GM23338 (cell line): ENCODE measurements at places on chromosomes 7 and 10. TPM values are rescaled to one million over a fixed set of nuclear protein-coding genes. Genes with fewer than 3 reads are reported as not detected.
A peak's percentile ranks its signal among the peaks of the same experiment; 100 is the strongest.

DNA sequence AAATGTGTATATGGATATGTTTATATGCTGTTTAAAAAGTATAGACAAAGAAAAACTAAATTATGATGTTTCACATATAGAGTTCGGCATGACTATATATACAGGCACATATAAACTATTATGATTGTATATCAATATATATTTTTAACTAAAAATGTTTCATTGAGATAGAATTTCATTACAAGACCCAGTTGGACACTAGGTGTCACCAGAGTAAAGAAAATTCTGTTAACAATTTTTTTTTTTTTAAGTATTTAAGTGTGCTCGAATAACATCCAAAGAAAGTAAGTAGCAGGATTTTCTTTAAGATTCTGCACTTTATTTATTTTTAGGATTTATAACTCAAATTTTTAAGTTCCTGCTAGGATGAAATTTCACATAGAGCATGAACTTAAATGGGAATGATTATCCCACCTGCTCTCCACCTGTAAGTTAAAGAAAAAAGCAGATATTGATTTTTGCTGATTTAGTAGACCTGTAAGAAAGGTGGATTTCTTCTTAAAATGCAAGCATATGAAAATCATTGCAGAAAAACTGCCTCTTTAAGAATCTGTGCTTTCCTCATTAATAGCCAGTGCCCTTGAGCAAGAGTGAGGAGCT lies 961.5 kb downstream of the PCDH15 start:
- H3K27ac ChIP-seq = no peak overlapping the region
- H3K4me3 ChIP-seq = no peak overlapping the region
- DNase-seq = peak; percentile 44
- H3K27me3 ChIP-seq = no peaks in the 10 kb centered on the region
- H3K4me1 ChIP-seq = no peaks in the 10 kb centered on the region

- H3K36me3 ChIP-seq = no peaks in the 10 kb centered on the region
- H3K27me3 ChIP-seq = no peaks in the 10 kb centered on the region
- H3K4me3 ChIP-seq = no peak overlapping the region
- no peak overlapping the region for H3K27ac ChIP-seq
Measured at GRCh38 chr7:36982766-36983165, 258.5 kb upstream of the AOAH start.

- H3K27ac ChIP-seq = no peak overlapping the region
- H3K36me3 ChIP-seq = no peaks in the 10 kb centered on the region
- DNase-seq = no peak
- H3K4me1 ChIP-seq = no peaks in the 10 kb centered on the region
- H3K27me3 ChIP-seq = no peaks in the 10 kb centered on the region
- no peak overlapping the region for H3K4me3 ChIP-seq
Measured at GRCh38 chr7:47819607-47819920, 128.7 kb downstream of the PKD1L1 start.

DNA sequence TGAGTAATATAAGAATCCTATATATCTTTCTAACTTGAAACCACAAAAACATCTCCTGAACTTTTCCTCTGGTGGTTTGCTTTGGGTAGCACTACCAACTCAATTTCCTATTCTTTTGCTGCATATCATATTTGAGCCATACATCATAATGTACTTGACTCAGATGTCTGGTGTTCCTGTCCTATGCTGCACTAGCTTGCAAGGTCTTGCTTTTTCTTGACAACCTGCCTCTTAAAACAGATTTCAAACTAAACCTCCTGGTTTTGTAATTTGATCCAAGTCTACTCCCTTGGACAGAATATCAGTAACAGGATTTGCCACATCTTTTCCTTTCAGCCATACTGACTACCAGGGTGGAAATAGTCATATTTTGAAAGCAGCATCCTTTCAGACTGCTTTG lies 520.3 kb upstream of the LRRTM3 start:
- H3K4me1 ChIP-seq = no peaks in the 10 kb centered on the region
- H3K27me3 ChIP-seq = no peaks in the 10 kb centered on the region
- no peaks in the 10 kb centered on the region for H3K36me3 ChIP-seq
- H3K27ac ChIP-seq = no peak overlapping the region
- no peak overlapping the region for H3K4me3 ChIP-seq

GRCh38 chr10:124039483-124040013 lies 53.9 kb downstream of the CHST15 start:
- H3K36me3 ChIP-seq = no peaks in the 10 kb centered on the region
- H3K27me3 ChIP-seq = no peaks in the 10 kb centered on the region
- no peaks in the 10 kb centered on the region for H3K4me1 ChIP-seq
- DNase-seq = no peak

DNA sequence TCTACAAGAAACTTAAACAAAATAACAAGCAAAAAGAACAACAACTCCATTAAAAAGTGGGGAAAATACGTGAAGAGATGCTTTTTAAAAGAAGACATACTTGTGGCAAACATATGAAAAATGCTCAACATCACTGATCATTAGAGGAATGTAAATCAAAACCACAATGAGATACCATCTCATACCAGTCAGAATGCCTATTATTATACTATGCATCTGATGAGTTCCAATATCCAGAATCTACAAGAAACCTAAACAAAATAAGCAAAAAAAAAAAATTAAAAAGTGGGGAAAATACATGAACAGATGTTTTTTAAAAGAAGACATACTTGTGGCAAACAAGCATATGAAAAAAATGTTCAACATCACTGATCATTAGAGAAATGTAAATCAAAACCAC lies 29.6 kb upstream of the AKR1C3 start:
- H3K27ac ChIP-seq = no peak overlapping the region
- no peaks in the 10 kb centered on the region; the same call in 1 of the 2 replicates for H3K36me3 ChIP-seq
- no peaks in the 10 kb centered on the region for H3K27me3 ChIP-seq
- no peaks in the 10 kb centered on the region for H3K4me1 ChIP-seq

DNA sequence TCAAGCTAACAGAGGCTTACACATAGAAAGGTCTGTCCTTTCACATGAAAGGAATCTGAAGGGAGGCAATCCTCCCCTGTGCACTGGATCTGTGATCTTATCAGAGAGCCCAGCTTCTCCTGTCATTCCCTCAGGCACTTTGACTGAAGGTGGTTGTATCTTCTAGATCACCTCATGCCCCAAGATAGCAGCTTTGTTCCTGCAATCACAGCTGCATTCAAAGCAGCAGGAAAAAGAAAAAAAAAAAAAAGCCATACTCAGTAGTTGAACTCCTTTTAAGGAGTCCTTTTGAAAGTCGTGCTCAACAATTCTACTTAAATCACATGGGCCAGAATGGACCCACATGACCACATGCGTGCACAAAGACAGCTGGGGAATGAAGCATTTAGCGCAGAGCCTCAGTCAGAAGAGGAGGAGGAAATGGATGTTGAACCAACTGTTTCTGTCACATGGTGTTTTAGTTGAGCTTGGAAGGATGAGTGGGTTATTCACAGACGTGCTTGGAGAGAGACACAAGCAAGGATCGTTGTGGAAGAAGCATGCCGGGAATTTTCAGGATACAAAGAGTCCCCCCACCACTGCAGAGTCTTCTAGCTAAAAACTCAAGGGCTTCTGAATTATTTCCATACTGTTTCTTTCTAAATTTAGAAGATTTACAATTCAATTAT lies 13.0 kb upstream of the PFKP start:
- no peaks in the 10 kb centered on the region for H3K27me3 ChIP-seq
- DNase-seq = peak; percentile 8

GRCh38 chr7:46011059-46011458 lies 90.0 kb upstream of the IGFBP3 start:
- H3K27ac ChIP-seq = no peak overlapping the region
- H3K4me1 ChIP-seq = peaks cover 9% of the 10 kb centered on the region; the same call in 1 of the 2 replicates
- H3K36me3 ChIP-seq = no peaks in the 10 kb centered on the region

GRCh38 chr7:51366172-51366728 lies 49.6 kb upstream of the COBL start:
- no peaks in the 10 kb centered on the region for H3K27me3 ChIP-seq
- no peak for DNase-seq
- no peaks in the 10 kb centered on the region for H3K36me3 ChIP-seq
- H3K27ac ChIP-seq = no peak overlapping the region
- H3K4me1 ChIP-seq = peaks cover 15% of the 10 kb centered on the region; the same call in 1 of the 2 replicates

GRCh38 chr7:37558320-37559096 lies 109.8 kb upstream of the ELMO1 start:
- H3K27me3 ChIP-seq = no peaks in the 10 kb centered on the region
- peak; percentile 21 for DNase-seq
- H3K4me3 ChIP-seq = no peak overlapping the region
- H3K27ac ChIP-seq = no peak overlapping the region
- H3K36me3 ChIP-seq = no peaks in the 10 kb centered on the region

GRCh38 chr10:103706762-103707161 lies 148.6 kb downstream of the SH3PXD2A start:
- no peaks in the 10 kb centered on the region for H3K27me3 ChIP-seq
- H3K36me3 ChIP-seq = no peaks in the 10 kb centered on the region
- H3K27ac ChIP-seq = no peak overlapping the region

GRCh38 chr7:99601656-99602310 lies 3.7 kb downstream of the TMEM225B start:
- no peaks in the 10 kb centered on the region for H3K4me1 ChIP-seq
- no peaks in the 10 kb centered on the region for H3K36me3 ChIP-seq
- H3K4me3 ChIP-seq = no peak overlapping the region
- H3K27me3 ChIP-seq = no peaks in the 10 kb centered on the region
- DNase-seq = peak; percentile 78
- no peak overlapping the region for H3K27ac ChIP-seq

- no peak overlapping the region for H3K27ac ChIP-seq
- no peaks in the 10 kb centered on the region for H3K36me3 ChIP-seq
- no peaks in the 10 kb centered on the region for H3K27me3 ChIP-seq
- no peak overlapping the region for H3K4me3 ChIP-seq
Measured at GRCh38 chr10:85979598-85979997, 387.0 kb downstream of the GRID1 start.

GRCh38 chr10:88670497-88670896 lies 6.3 kb downstream of the LIPF start:
- no peak overlapping the region for H3K4me3 ChIP-seq
- no peaks in the 10 kb centered on the region for H3K36me3 ChIP-seq
- DNase-seq = no peak
- H3K27me3 ChIP-seq = no peaks in the 10 kb centered on the region

DNA sequence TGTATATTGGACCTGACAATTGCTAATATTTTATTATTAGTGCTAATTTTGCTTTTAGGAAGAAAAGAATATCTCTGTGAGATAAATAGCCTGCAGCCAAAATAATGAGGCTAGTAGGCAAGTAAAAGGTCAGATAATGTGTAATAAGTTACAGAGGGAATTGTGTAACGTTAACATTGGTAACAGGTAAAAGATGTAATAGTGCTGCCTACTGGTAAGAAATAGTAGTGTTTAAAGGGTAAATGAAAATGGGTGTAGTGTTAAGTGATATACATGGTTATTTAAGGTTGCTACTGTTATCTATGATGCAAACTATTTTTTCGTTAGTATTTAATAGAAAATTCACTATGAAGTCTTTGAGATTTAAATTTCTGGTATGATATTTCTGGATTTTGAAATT lies 9.2 kb upstream of the FOXP2 start:
- no peak overlapping the region for H3K4me3 ChIP-seq
- H3K27me3 ChIP-seq = no peaks in the 10 kb centered on the region
- H3K4me1 ChIP-seq = no peaks in the 10 kb centered on the region
- peak; percentile 38 for DNase-seq
- no peak overlapping the region for H3K27ac ChIP-seq

- H3K27me3 ChIP-seq = no peaks in the 10 kb centered on the region
- peak overlapping the region; percentile 8; the same call in 1 of the 2 replicates for H3K4me3 ChIP-seq
- peaks cover 5% of the 10 kb centered on the region; the same call in 1 of the 2 replicates for H3K36me3 ChIP-seq
- peak overlapping the region; percentile 72 for H3K27ac ChIP-seq
- DNase-seq = no peak
- peaks cover 47% of the 10 kb centered on the region for H3K4me1 ChIP-seq
Measured at GRCh38 chr7:26165950-26166683, 14.1 kb downstream of the NFE2L3 start.

GRCh38 chr10:32054094-32054493 lies 2.1 kb downstream of the KIF5B start:
- peak overlapping the region; percentile 85 for H3K4me3 ChIP-seq
- peak; percentile 20 for DNase-seq
- peak overlapping the region; percentile 78; the same call in 1 of the 2 replicates for H3K27ac ChIP-seq
- H3K27me3 ChIP-seq = no peaks in the 10 kb centered on the region
- H3K4me1 ChIP-seq = peaks cover 49% of the 10 kb centered on the region

GRCh38 chr7:147276106-147276505 lies 1159.5 kb downstream of the CNTNAP2 start:
- no peak for DNase-seq
- H3K4me3 ChIP-seq = no peak overlapping the region
- no peaks in the 10 kb centered on the region for H3K27me3 ChIP-seq
- H3K36me3 ChIP-seq = 0 out of 2 replicates have a peak, but pooled peaks cover 4% of the 10 kb centered on the region
- no peak overlapping the region for H3K27ac ChIP-seq

- H3K27me3 ChIP-seq = no peaks in the 10 kb centered on the region
- no peaks in the 10 kb centered on the region for H3K36me3 ChIP-seq
- no peak overlapping the region for H3K27ac ChIP-seq
- H3K4me3 ChIP-seq = no peak overlapping the region
- H3K4me1 ChIP-seq = no peaks in the 10 kb centered on the region
Measured at GRCh38 chr7:17406738-17407137, 108.3 kb downstream of the AHR start.

The ASB15 gene
- total RNA-seq = not detected in 2 replicates

The WEE2 gene
- 0.16 TPM in 1 of 2 replicates, not detected in the other for total RNA-seq

The SEMA3E gene
- 5.4 and 12.4 TPM in 2 replicates for total RNA-seq

The MARVELD1 gene
- total RNA-seq = 19.3 and 23.7 TPM in 2 replicates

The EPO gene
- 0.89 TPM in 1 of 2 replicates, not detected in the other for total RNA-seq

The HK1 gene
- 197 and 229 TPM in 2 replicates for total RNA-seq

The LDB3 gene
- total RNA-seq = 0.14 and 0.85 TPM in 2 replicates

The BAZ1B gene
- 65.5 and 70.7 TPM in 2 replicates for total RNA-seq

The SPACDR gene
- total RNA-seq = 0.52 TPM in 1 of 2 replicates, not detected in the other

The CDH23 gene
- total RNA-seq = 4.3 and 6.2 TPM in 2 replicates

The CTBP2 gene
- total RNA-seq = 233 and 265 TPM in 2 replicates

The FOXI2 gene
- total RNA-seq = 1.1 and 1.3 TPM in 2 replicates

The SLC29A3 gene
- 8.3 and 10.3 TPM in 2 replicates for total RNA-seq
